Epithelial cell of alveolus of lung (primary cell): ENCODE measurements at places on chromosomes 13 and 19. TPM values are rescaled to one million over a fixed set of nuclear protein-coding genes. Genes with fewer than 3 reads are reported as not detected.

Gene CA11
- 1.3 and 4.6 TPM in 2 replicates for total RNA-seq

Gene CD33
- not detected in 2 replicates for total RNA-seq

Gene NCR1
- total RNA-seq: not detected in 2 replicates

Gene CBLC
- 3.0 TPM in 1 of 2 replicates, not detected in the other for total RNA-seq

Gene GJB2
- 0.24 and 0.78 TPM in 2 replicates for total RNA-seq

Gene GMIP
- total RNA-seq: 11.6 and 13.8 TPM in 2 replicates

Gene ZNF254
- total RNA-seq: 7.6 and 18.3 TPM in 2 replicates

Gene ACER1
- not detected in 2 replicates for total RNA-seq

Gene FSD1
- total RNA-seq: 21.2 and 30.5 TPM in 2 replicates

Gene PRMT1
- 174 and 372 TPM in 2 replicates for total RNA-seq

Gene MYH14
- 0.65 TPM in 1 of 2 replicates, not detected in the other for total RNA-seq

Gene CYP2S1
- total RNA-seq: 16.9 and 21.2 TPM in 2 replicates

Gene BEST2
- 1.8 TPM in 1 of 2 replicates, not detected in the other for total RNA-seq

Gene OBI1
- total RNA-seq: 10.3 and 10.9 TPM in 2 replicates

Gene TYROBP
- total RNA-seq: not detected in 2 replicates

Gene ARHGEF18
- total RNA-seq: 27.9 and 41.5 TPM in 2 replicates

Gene TMTC4
- 16.9 and 17.7 TPM in 2 replicates for total RNA-seq

Gene FARP1
- 47.7 and 56.7 TPM in 2 replicates for total RNA-seq

Gene LPAR2
- total RNA-seq: 0.65 and 9.2 TPM in 2 replicates

Gene FXYD3
- 0.39 TPM in 1 of 2 replicates, not detected in the other for total RNA-seq

Gene CYP4F2
- not detected in 2 replicates for total RNA-seq

Gene KIR2DL4
- not detected in 2 replicates for total RNA-seq

Gene PTGER1
- total RNA-seq: 3.9 and 15.1 TPM in 2 replicates

Gene NLRP4
- total RNA-seq: not detected in 2 replicates

Gene B3GNT3
- 0.91 TPM in 1 of 2 replicates, not detected in the other for total RNA-seq

Gene PVR
- total RNA-seq: 30.6 and 96.3 TPM in 2 replicates

Gene ZNF480
- 2.5 and 12.2 TPM in 2 replicates for total RNA-seq

Gene VAV1
- 1.0 TPM in 1 of 2 replicates, not detected in the other for total RNA-seq
